MCF 10A (cell line): ENCODE measurements at places on chromosomes 3 and 15. TPM values are rescaled to one million over a fixed set of nuclear protein-coding genes. Genes with fewer than 3 reads are reported as not detected.

GRCh38 chr3:58588030-58588614, 10.9 kb upstream of the FAM107A start:
- no peak overlapping the region for H3K27ac ChIP-seq
- H3K36me3 ChIP-seq, result no peaks in the 10 kb centered on the region
- peaks cover 11% of the 10 kb centered on the region for H3K4me1 ChIP-seq
- peaks cover 14% of the 10 kb centered on the region for H3K27me3 ChIP-seq
- H3K4me3 ChIP-seq, result no peak overlapping the region

DNA sequence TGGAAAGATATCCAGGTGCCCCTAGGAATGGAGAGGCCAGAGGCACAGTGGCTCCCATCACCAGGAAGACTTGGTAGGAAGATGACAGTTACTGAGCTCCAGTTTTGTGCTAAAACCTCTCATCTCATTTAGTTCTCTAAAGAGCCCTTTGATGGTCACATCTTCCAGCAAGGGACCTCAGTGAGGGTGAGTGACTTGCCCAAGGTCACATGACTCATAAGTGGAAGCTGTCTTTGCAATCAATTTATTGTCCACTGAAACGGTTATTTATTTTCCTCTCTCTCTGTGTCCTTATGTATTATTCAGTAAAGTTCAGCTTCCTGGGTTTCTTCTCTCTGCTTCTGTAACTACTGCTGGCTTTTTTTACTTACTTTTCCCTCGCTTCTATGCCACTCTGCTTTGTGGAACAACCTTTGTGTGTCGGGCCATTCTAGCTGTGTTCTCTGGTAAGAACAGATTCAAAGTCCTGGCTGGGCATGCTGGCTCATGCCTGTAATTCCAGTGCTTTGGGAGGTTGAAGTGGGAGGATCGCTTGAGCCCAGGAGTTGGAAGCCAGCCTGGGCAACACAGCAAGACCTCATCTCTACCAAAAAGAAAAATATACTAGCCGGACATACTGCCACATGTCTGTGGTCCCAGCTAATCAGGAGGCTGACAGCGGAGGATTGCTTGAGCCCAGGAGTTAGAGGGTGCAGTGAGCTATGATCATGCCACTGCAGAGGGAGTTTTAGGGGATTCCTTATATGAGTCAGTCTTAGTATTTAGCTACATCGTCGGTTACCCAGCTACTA, 55.9 kb downstream of the PDIA5 start:
- peaks cover 47% of the 10 kb centered on the region for H3K36me3 ChIP-seq
- DNase-seq, result peak; percentile 36
- H3K27me3 ChIP-seq, result no peaks in the 10 kb centered on the region
- no peak overlapping the region for H3K4me3 ChIP-seq

- H3K27ac ChIP-seq, result no peak overlapping the region
- H3K4me1 ChIP-seq, result no peaks in the 10 kb centered on the region
- no peak for DNase-seq
These were observed 441.5 kb upstream of the RARB start for GRCh38 chr3:24986612-24987011.

- peaks cover 35% of the 10 kb centered on the region for H3K4me1 ChIP-seq
- H3K27ac ChIP-seq, result peak overlapping the region; percentile 94
- no peaks in the 10 kb centered on the region for H3K36me3 ChIP-seq
- H3K27me3 ChIP-seq, result no peaks in the 10 kb centered on the region
These were observed 264.6 kb upstream of the TGFBR2 start for GRCh38 chr3:30341851-30342250.

- H3K27me3 ChIP-seq, result no peaks in the 10 kb centered on the region
- H3K4me3 ChIP-seq, result peak overlapping the region; percentile 26
- peak; percentile 80 for DNase-seq
These were observed 172.7 kb upstream of the TP63 start for GRCh38 chr3:189458528-189458927.

- no peak overlapping the region for H3K27ac ChIP-seq
- H3K36me3 ChIP-seq, result no peaks in the 10 kb centered on the region
- H3K4me3 ChIP-seq, result no peak overlapping the region
- no peaks in the 10 kb centered on the region for H3K4me1 ChIP-seq
- peak; percentile 33 for DNase-seq
- peaks cover 52% of the 10 kb centered on the region for H3K27me3 ChIP-seq
These were observed 253.3 kb downstream of the TJP1 start for GRCh38 chr15:29568840-29569532.

- DNase-seq, result no peak
- no peak overlapping the region for H3K27ac ChIP-seq
- H3K4me1 ChIP-seq, result no peaks in the 10 kb centered on the region
These were observed 116.4 kb upstream of the ARHGEF3 start for GRCh38 chr3:56918111-56918568.

GRCh38 chr15:39028069-39028468, 463.5 kb upstream of the RASGRP1 start:
- H3K4me3 ChIP-seq, result no peak overlapping the region
- H3K27me3 ChIP-seq, result no peaks in the 10 kb centered on the region
- DNase-seq, result peak; percentile 68
- no peaks in the 10 kb centered on the region for H3K4me1 ChIP-seq

DNA sequence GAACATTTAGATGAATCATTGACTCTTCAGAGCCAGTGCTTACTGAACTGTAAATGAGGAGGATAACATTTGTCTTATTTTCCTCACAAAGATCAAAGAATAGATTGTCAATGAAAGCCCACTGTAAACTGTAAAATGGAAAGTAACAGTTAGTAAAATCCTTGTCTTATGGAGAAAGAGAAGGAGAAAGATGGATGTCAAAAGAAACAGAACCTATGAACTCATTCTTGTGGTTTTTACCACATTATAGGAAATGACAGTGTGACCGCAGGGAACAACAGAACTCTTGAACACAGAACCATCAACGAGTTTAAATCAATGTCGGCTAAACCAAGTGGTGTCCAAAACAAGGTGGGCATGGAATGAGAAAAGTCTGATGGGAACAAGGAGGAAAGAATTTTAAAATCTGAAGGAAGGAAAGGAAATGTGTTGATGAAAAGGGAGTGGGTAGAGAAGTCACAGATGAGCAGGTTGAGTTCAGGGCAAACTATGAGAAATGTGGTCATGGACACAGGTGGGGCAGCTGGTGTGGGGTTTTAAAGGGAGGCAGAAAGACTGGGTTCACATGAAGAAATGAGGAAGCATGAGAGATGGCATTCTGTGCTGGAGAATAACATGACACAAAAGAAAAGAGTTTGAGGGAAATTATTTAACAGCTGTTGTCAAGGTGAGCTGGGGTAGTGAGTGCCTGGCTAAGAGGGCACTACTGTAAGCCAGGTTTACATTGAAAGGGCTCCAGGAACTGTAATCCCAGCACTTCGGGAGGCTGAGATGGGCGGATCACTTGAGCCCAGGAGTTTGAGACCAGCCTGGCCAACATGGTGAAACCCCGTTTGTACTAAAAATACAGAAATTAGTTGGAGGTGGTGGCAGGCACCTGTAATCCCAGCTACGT, 42.4 kb upstream of the ETV5 start:
- no peak overlapping the region for H3K4me3 ChIP-seq
- no peak overlapping the region for H3K27ac ChIP-seq
- no peak for DNase-seq
- H3K27me3 ChIP-seq, result peaks cover 28% of the 10 kb centered on the region

DNA sequence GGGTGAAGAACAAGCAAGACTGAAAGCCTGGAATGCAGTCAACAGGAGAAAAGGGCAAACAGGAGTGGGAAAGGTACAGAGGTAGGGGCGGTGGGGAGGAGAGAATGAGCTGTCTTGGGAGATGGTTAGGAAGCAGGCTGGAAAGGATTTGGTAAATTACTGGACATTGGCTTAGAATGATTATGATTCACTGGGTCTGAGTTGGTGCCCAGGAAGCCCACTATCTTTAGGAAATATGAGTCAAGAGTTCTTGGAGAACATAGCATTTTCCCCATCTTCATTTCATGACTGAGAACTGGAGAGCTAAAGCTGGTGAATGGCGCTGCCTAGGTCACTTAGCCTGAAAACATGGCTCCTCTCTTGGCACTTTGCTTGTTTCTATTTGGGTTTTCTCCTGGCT, 74.7 kb upstream of the C3orf80 start:
- H3K27ac ChIP-seq, result no peak overlapping the region
- no peaks in the 10 kb centered on the region for H3K27me3 ChIP-seq
- H3K4me1 ChIP-seq, result peaks cover 6% of the 10 kb centered on the region

DNA sequence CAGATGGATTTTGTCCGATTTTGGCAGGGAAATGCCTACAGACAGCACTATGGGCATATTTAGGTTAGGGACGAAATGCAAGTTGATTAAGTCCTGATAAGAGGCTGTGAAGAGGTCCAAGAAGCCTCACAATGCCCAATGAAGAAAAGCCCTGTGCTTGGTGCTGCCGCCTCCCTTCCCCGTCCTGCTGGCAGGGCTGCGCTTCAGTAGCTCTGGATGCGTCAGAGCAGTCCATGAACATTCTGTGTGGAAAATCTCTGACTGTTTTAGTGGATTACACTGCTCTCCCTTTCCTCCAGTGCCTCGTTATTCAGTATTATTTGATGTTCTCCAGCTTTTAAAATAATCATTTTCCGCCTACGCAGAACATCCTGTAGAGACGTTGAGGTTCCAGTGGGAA, 39.6 kb downstream of the MLH1 start:
- peaks cover 89% of the 10 kb centered on the region for H3K36me3 ChIP-seq
- no peak overlapping the region for H3K27ac ChIP-seq
- H3K27me3 ChIP-seq, result no peaks in the 10 kb centered on the region
- DNase-seq, result no peak
- H3K4me3 ChIP-seq, result no peak overlapping the region
- H3K4me1 ChIP-seq, result no peaks in the 10 kb centered on the region

- H3K27ac ChIP-seq, result no peak overlapping the region
- no peak overlapping the region for H3K4me3 ChIP-seq
These were observed 35.4 kb downstream of the ACP3 start for GRCh38 chr3:132352556-132353143.

DNA sequence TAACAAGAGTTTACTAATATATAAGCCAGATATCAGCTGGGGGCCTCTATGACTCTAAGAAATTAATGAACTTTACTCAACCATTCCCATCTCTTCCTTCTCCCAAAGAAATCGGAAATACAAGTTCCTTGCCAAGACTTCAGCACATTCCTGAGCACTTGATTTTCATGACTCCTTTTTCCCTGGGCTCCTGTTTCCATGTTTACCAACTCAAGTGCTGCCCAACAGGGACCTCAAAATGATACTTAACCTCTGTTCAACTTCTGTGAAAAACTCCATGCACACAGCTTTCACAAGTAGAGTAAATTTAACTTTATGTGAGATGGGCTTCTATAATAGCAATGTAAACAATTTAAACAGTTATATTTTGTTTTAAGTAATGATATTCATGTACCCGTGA, 315.8 kb upstream of the CDIN1 start:
- DNase-seq, result no peak
- H3K4me3 ChIP-seq, result no peak overlapping the region
- H3K36me3 ChIP-seq, result peaks cover 3% of the 10 kb centered on the region
- H3K27me3 ChIP-seq, result no peaks in the 10 kb centered on the region

GRCh38 chr3:54550221-54550977, 377.5 kb downstream of the LRTM1 start:
- no peak overlapping the region for H3K27ac ChIP-seq
- no peak overlapping the region for H3K4me3 ChIP-seq
- no peaks in the 10 kb centered on the region for H3K36me3 ChIP-seq

DNA sequence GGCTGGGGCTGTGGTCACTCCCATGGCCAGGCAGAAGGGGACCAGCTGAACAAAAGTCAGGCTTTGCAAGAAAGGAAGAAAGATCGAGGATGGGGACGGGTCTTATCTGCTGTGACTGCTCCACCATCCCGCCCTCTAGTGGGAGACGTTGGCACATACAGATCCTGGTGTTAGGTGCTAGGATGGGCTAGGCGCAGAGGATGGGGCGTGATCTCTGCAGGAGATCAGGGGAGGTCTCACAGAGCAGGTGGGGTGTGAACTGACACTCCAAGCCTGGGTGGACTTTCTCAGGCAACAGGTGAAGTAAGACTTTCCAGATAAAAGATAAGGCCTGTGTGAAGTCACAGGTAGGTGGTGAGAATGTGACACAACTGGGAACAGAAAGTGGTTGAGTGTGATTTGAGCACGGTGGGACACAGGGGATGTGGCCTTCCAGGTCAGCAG, 141.9 kb upstream of the SMAD3 start:
- H3K4me1 ChIP-seq, result no peaks in the 10 kb centered on the region
- no peak overlapping the region for H3K27ac ChIP-seq
- peak; percentile 41 for DNase-seq
- no peaks in the 10 kb centered on the region for H3K27me3 ChIP-seq
- H3K36me3 ChIP-seq, result no peaks in the 10 kb centered on the region
- H3K4me3 ChIP-seq, result no peak overlapping the region

GRCh38 chr3:3089017-3089416, 21.2 kb downstream of the IL5RA start:
- peaks cover 19% of the 10 kb centered on the region for H3K27me3 ChIP-seq
- no peak for DNase-seq
- H3K4me1 ChIP-seq, result no peaks in the 10 kb centered on the region
- H3K36me3 ChIP-seq, result peaks cover 5% of the 10 kb centered on the region
- H3K27ac ChIP-seq, result no peak overlapping the region

- no peaks in the 10 kb centered on the region for H3K36me3 ChIP-seq
- no peaks in the 10 kb centered on the region for H3K27me3 ChIP-seq
- DNase-seq, result peak; percentile 80
- peak within 1 kb of the TSS; percentile 91 for H3K27ac ChIP-seq
These were observed at the start of gene CCDC50 for GRCh38 chr3:191328962-191329653. Gene CCDC50 (plus strand): TSS chr3:191329394. CDS start chr3:191329675, 281 bp downstream.

DNA sequence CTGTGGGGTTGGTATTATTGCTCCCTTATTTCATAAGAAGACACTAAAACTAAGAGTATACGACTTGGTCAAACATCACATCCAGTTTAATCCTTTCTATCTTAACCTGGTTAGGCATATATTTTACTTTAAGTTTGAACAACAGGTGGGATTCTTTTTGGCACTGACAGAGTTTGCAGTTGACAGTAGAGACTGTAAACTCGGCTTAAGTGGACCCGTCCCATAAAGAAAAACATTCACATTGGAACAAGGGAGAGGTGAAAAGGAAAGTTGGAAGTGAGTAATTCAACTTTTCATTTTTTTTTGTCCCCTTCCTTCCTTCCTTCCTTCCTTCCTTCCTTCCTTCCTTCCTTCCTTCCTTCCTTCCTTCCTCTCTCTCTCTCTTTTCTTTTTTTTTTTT, 355.4 kb downstream of the LPP start:
- no peak overlapping the region for H3K27ac ChIP-seq
- no peak overlapping the region for H3K4me3 ChIP-seq
- no peaks in the 10 kb centered on the region for H3K27me3 ChIP-seq
- H3K36me3 ChIP-seq, result no peaks in the 10 kb centered on the region
- H3K4me1 ChIP-seq, result peaks cover 16% of the 10 kb centered on the region

PRR20G gene
- not detected in 2 replicates for total RNA-seq

TMEM266 gene
- not detected in 2 replicates for total RNA-seq

TADA3 gene
- 72.0 and 77.1 TPM in 2 replicates for total RNA-seq

DLL4 gene
- total RNA-seq, result 0.10 TPM in 1 of 2 replicates, not detected in the other

SPINK8 gene
- not detected in 2 replicates for total RNA-seq

SCAMP2 gene
- 64.4 and 67.7 TPM in 2 replicates for total RNA-seq

CX3CR1 gene
- not detected in 2 replicates for total RNA-seq

CSK gene
- 50.4 and 65.3 TPM in 2 replicates for total RNA-seq

KNSTRN gene
- total RNA-seq, result 35.2 and 47.4 TPM in 2 replicates

GOLGA6L10 gene
- total RNA-seq, result 1.9 and 2.6 TPM in 2 replicates

SAMD7 gene
- total RNA-seq, result not detected in 2 replicates

TTC14 gene
- total RNA-seq, result 35.8 and 41.9 TPM in 2 replicates

RYR3 gene
- total RNA-seq, result not detected in 2 replicates

MINAR1 gene
- total RNA-seq, result 0.47 and 0.49 TPM in 2 replicates
